ENCODE measurements at places on chromosomes 6 and 20.

- peak; percentile 56 for DNase-seq
These were observed 155.6 kb upstream of the SNX9 start for GRCh38 chr6:157667211-157668008.

DNA sequence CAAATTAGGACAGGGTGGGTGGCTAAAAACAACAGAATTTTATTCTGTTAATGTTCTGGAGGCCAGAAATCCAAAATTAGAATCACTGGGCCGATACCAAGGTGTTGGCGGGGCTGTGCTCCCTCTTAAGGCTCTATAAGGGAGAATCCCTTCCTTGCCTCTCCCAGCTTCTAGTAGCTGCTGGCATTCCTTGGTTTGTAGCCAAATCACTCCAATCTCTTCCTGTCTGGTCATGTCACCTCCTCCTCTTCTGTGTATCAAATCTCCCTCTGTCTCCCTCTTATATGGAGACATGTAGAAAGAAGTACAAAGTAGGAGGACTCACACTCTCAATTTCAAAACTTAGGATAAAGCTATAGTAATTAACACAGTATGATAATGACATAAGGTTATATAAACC, 102.9 kb upstream of the SIRPA start:
- no peak for DNase-seq

DNA sequence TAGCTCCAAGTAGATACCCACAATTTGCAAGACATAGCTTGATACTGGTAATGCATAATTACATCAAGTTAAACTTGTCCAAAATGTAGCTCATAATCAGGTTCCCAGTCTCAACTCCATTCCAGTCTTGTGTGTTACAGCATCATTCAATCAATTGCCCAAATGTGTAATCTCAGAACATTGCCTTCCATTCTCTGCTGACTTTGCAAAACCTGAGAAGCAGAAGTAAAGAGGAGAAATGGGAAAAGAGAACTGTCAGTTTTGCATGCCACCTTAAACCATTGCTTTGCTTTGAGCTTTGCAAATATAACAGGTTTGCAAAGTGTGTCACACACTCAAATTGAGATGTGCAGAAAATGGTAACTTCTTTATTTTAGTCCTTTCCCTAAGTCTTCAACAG, 40.3 kb upstream of the CNKSR3 start:
- no peak for DNase-seq

DNA sequence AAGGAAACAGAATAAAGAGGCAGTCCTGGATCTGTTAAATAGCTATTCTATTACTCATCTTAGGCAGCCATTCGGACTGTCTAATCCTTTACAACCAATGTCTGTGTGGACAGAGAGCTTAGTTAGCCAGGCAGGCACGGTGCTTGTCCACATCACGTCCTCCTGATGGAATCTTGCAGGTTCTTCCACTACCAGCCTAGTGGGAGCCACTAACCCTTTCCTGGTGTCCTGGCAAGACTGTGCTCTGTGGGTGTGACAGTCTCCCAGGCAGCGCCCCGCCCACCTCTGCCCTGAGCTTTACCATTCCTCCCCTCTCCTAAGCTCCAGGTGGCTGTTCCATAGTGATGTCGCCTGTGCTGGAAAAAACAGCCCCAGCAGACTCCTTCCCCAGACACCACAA, 78.3 kb upstream of the CLDN20 start:
- DNase-seq: no peak

GRCh38 chr6:150435832-150436231, 67.0 kb downstream of the IYD start:
- DNase-seq: no peak

- no peak for DNase-seq
These were observed 1.5 kb downstream of the ZBTB46 start for GRCh38 chr20:63829603-63829944.

- no peak for DNase-seq
These were observed 24.5 kb downstream of the REPS1 start for GRCh38 chr6:138963531-138963930.

DNA sequence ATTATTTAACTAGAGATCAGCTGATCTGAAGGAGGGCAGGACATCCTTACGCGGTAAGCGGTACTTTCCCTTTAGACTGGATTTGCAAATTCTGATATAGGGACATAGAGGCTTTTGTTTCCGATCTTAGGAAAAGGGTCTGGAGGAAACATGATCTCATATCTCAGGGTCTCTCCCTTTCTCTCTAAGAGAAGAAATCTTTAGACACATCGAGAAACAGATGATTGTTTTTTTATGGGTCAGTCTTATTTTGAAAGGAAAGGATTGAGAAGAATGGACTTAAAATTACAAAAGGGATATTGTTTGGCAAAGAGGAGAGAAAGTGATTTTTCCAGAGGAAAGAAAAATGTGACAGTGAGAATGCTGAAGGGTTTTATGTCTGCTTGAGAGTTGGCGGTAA, 83.9 kb upstream of the OGFRL1 start:
- DNase-seq: no peak

GRCh38 chr20:9597547-9597946, 83.2 kb downstream of the LAMP5 start:
- DNase-seq: no peak

GRCh38 chr6:126010040-126010439, 23.7 kb downstream of the TRMT11 start:
- DNase-seq: no peak

- DNase-seq: no peak
These were observed 81.7 kb upstream of the NFATC2 start for GRCh38 chr20:51624157-51624731.

DNA sequence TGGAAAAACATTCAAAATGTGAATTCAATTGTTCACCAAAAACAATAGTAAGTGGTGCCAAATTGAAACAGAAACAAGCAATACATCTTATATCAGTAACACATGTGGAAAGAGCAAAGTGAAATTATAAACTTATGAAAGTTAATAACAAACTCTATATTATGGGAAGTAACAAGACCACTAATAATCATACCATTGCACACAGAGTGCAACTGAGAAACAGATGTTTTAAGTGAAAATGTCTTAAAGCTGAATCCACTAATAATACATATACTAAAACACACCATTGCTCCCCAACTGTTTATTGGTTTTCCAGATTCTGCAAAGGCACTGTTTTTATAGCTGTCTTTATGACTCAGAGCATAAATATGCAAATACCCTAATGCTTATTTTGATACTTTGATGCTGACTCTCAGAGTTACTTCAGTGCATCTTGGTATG, 292.3 kb downstream of the RFPL4B start:
- peak; percentile 85 for DNase-seq

- DNase-seq: no peak
These were observed 11.6 kb downstream of the ZKSCAN4 start for GRCh38 chr6:28240471-28240870.

DNA sequence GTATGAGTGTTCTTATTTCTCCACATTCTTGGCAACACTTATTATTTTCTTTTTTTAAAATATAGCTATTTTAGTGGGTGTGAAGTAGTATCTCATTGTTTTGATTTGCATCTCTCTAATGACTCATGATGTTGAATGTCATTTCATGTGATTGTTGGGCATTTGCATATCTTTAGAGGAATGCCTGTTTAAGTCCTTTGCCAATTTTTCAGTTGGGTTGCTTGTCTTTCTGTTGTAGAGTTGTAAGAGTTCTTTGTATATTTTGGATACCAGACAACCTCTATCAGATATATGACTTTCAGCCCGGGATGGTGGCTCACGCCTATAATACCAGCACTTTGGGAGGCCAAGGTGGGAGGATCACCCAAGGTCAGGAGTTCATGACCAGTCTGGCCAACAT, 5.1 kb upstream of the POPDC3 start:
- no peak for DNase-seq

GRCh38 chr20:51481341-51481914, 61.1 kb downstream of the NFATC2 start:
- no peak for DNase-seq

DNA sequence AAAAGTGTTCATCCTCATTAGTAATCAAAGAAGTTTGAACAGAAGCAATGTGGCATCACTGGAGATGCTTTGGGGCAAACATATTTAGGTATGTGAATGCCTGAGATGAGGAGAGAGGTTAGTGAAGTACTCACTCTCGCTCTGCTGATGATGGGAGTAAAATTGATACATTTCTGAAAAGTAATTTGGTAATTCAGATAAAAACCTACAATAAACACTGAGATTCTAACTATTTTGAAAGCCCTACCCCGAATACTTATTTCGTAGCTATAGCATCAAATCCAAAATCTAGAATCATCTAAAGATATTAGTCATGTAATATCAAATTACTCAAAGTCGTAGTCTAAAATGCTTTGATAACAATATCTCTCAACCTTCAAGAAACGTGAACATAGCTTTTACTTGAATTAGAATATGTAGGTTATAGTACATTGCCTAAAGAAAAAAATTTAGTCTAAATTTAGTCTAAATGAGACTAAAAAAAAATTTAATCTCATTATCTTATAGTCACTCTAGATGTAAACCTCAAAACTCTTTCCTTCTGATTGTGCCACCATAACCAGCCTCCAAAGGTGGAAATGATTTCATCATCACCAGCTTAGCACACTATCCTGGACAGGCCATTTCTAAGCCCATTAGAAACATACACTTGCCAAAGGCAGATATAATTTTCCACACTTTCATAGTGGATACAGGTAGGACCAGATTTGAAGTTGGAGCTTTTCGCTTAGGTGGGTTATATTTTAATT, 232.5 kb upstream of the TAB2 start:
- DNase-seq: no peak

DNA sequence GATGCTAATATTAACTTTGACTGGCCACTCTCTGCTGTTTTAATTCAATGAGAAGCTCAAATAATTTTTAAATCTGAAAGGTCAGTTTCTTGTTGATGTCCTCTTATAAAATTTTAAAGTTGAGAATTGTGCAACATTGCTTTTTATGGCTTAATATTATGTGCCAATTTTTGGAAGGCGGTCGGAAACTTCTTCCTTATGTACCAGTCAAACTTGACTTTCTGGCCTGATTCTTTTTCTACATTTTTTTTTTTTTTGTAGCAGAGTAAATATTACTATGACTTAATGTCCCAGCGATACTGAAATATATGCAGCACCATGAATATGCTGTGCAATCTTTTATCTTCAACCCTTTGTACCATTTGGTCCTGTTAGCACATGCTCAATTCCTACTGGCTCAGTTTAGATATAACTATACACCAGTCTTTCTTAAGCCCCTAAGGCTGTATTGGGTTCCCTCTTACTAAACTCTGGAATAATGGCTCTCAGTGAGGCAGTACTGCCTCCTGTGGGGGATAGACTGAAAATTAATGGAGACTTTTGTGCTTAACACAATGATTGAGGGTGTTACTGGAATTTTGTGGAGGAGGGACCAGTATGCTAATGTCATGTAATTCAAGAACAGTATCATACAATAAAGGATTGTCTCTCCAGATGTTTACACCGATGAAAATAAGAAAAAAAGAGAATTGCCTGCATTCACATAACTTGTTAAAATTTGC, 156.4 kb upstream of the SYNCRIP start:
- no peak for DNase-seq

DNA sequence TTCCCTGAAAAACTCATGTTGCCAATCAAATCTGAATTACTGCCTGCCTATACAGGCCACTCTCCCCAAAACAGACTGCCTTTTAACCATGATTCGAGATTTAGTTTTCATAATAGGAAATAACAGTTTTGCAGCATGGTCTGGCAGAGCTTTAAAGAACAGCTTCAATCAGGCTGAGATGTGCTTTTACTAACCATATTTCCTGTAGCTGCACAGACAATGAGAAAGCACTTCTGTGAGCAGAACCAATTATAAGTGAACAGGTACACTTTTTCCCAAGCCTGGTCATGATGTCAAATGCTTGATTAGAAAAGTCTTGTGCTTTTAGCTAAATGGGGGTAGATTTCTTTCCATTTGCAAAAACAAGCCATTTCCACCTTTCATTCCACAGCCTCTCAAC, 108.2 kb downstream of the THEMIS start:
- no peak for DNase-seq

GRCh38 chr6:81561071-81561564, 191.4 kb downstream of the TENT5A start:
- no peak for DNase-seq

- no peak for DNase-seq
These were observed 302.3 kb downstream of the HIVEP2 start for GRCh38 chr6:142642651-142643050.

GRCh38 chr6:111441678-111442243, 41.3 kb downstream of the REV3L start:
- DNase-seq: no peak

GRCh38 chr6:132592855-132593254, 3.3 kb upstream of the TAAR5 start:
- DNase-seq: no peak
